Amygdala (tissue), 56 donors: ENCODE measurements at places on chromosomes 3 and 15.
A peak's percentile ranks its signal among the peaks of the same experiment; 100 is the strongest.

DNA sequence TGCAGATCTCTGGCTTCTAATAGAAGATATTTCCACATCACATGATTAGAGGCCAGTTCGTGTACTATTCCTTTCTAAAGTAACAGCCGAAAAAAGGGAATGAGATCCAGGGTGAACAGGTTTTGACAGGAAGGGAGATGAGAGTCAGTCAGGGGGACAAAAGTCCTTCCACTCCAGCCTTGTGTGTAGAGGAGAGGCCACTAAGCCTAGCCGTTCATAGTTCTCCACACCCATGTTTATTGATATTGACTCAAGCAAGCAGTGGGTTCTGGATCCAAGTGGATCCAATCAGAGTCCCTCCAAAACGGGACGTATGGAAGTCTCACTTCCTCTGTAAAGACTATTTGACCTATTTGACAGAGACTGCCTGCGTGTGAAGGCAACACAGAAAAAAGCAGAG, 80.4 kb upstream of the LRIG1 start:
- no peak for DNase-seq

DNA sequence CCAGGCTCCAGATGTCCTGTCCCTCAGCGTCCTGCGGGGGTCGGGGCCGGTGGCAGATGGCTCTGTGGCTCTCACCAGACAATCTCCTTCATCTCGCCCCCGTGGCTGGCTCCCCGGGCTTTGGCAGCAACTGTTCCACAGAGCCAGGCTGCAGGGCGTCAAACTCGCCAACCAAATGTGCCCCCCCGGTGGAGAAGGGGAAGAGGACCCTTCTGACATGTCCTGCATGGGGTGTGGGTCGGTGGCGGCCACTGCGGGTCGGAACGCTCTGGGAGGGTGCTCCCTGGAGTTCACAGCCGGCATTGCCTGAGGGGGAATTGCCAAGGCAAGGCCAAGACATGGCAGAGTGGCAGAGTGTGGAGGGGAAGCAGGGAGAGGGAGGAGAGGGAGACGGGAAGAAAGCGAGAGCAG, 36.0 kb downstream of the BDH1 start:
- DNase-seq, result no peak

DNA sequence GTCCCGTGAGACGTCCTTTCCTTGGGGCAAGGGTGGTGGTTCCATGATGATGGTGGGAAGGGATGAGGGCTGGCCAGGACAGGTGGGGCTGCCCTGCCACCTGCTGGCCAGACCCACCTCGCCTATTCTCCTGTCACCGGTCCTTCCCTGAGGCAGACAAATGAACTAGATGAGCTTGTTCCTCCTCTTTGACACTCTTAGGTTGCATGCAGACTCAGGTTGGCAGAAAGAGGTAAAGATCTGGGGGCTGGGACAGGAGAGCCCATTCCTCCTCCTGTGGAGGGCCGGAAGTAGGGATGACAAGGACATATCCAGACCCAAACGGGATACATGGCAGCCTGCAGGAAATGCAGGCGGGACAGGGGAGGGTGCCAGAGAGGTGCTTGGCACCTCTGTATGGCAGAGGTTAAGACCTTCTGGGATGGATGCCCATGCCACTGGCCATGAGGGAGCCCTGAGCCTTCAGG, 38.6 kb downstream of the ACSBG1 start:
- DNase-seq, result no peak

- peak; percentile 92 for DNase-seq
Measured at GRCh38 chr3:69385723-69386555, at the start of gene FRMD4B. FRMD4B (minus strand) TSS chr3:69386088; CDS start chr3:69385989, 99 bp downstream.

GRCh38 chr15:78752492-78753358, 58.5 kb downstream of the ADAMTS7 start:
- no peak for DNase-seq

GRCh38 chr3:43759297-43759782, 68.6 kb downstream of the ABHD5 start:
- no peak for DNase-seq

DNA sequence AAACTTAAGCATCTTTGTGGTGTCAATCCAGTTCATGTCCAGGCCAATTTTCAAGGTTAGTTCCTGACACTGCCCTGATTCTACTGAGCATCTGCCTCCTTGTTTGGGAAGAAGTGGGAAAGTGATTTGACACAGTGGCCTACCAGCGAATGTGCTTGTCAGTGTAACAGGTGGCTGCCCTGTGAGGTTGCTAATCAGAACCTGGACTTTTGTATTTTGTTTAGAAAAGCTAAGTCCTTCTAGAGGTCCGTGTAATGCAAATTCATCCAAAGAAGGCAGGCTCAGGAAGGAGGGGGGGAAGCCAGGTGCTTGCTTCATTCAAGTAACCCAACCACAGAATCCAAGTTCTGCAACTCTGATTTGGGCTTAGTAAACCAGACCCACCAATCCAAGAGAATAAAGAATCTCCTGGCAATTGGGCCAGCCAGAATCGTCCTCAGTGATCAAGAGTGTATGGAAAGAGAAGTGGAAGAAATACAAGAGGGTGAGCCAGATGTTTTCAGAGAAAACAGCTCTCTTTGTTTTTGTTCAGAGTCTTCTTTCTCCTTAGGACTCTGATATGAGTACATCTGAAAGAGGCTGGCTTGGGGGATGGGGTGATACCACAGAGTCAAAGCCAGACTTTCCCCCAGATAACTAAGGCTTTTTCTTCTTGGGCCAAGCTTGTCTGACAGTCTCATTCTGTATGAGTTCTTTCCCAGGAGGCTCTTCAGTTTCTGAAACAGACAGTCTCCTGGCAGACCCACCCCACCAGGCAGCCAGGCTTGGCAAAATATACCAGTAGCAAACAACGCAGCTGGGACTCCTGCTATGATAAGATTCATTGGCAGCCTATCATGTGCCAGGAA, 508.9 kb upstream of the TBL1XR1 start:
- no peak for DNase-seq

DNA sequence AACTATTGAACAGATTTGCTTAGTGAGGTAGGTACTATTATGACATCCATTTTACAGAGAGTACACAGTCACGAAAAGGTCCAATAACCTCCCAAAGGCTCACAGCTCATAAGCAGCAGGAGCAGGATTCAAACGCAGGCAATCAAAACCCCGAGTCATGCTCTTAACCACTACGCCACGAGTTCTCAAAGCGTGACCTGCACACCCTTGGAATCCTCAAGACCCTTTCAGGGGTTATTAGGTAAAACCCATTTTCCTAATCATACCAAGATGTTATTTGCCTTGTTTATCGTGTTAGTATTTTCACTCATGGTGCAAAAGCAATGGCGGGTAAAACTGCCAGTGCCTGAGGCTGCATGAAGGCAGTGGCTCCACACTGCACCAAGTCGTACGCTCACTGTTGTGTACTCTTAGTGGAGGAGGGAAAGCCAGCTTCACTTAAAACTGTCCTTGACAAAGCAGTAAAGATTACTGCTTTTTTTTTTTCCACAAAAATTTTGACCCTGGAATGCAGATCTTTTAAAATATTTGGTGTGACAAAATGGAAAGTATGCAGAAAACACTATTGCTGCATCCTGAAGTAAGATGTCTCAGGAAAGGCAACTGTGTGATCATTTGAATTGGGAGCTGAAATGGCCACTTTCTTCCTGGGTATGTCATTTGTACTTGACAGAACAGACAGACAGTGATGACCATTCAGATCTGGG, 96.1 kb downstream of the IGF2BP2 start:
- no peak for DNase-seq

DNA sequence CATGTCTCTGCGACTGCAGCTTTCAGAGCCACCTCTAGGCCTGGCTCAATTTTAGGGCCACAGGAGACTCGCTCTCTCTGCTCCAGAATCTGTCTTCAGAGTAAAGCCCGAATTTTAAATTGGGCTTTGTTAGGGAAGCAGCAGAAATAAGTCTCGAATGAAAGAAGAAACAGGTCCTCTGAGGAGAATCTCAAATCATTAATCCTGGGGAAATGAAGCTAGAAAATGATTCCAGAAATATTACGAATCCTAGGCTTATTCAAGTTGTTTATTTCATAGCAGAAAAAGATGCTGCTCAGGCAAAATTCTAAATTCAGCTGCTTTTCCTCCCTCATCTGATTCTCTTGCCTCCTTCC, 114.2 kb upstream of the THBS1 start:
- DNase-seq, result no peak

- no peak for DNase-seq
Measured at GRCh38 chr3:192063570-192063969, 602.6 kb downstream of the PYDC2 start.

DNA sequence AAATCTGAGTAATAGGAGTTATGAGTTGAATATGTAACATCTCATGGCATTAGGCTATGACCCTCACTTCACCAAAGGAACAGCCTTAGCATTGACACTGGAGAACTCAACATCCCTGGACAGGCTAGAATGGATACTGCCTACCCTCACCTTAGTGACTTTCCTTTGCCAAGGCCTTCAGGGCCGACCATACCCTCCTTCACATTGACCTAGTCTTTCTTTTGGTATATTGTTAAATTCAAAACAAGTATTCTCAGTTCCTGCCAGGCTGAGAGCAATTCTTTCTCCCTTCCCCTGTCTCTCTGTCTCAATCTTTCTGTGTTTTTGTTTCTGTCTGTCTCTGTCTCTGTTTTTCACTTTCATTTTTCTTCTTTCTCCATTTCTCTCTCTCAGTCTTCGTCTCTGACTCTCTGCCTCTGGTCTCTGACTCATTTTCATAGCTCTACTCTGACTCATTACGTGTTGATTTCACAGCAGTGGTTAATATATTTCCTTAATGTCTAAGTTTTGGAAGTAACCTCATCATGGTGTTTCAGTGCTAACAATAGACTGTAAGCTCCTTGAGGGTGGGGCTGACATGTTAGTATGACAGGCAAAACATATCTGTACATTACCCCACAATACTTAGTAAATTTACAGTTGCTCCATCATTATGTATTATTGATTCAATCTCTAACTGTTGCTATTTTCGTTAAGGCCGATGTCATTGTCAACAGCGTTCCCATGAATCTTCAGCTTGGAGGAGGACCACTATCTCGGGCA, 32.5 kb downstream of the PARP15 start:
- DNase-seq, result no peak

GRCh38 chr3:56885453-56885852, 83.7 kb upstream of the ARHGEF3 start:
- DNase-seq, result no peak

GRCh38 chr3:58190291-58190690, 20.5 kb downstream of the DNASE1L3 start:
- no peak for DNase-seq

GRCh38 chr15:38069511-38070011, 135.1 kb downstream of the TMCO5A start:
- DNase-seq, result no peak

- no peak for DNase-seq
Measured at GRCh38 chr3:161050935-161051334, 54.2 kb downstream of the B3GALNT1 start.

DNA sequence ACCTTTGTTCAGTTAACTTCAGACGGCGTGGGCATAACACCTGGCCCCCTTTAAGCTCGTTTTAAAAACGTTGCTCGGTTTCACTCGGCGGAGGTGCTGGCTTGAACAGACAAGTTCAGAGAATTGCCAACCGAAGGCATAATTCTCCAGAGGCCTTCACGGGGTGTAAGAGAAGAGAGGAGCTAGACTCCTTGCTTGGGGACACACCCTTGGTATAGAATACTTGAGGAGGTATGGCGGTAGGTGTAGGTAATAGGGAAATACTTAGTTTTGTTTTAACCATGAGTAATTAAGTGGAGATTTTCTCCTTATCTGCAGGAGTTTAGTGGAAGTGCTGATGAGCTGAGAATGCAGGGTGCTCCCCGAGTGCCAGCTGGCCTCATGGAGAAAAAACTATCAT, 921 bp downstream of the FBXL2 start:
- DNase-seq, result peak; percentile 3

GRCh38 chr15:99677540-99678134, 55.6 kb downstream of the LYSMD4 start:
- no peak for DNase-seq

GRCh38 chr15:39919748-39920509, at the start of gene GPR176:
GPR176 (minus strand) TSS chr15:39920266; CDS start chr15:39920026, 240 bp downstream.
- DNase-seq, result peak; percentile 29

DNA sequence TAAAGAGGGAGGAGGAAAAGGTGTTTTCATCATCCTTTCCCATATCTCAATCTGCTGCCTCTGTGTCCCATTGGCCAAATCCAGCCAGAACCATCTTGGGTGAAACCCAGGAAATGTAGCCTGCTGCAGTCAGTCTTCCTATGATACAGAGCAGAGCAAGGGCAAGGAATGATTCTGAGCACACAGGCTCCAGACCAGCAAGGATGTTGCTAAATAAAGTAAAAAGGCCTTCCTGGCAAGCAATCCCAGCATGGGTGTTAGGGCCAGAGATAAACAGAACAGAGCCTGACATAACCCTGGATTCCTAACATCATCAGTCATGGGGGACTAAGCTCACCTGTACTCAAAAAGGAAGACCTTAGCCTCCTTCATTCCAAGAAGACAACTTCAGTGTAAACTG, 90.7 kb upstream of the AGTR1 start:
- no peak for DNase-seq

GRCh38 chr3:23254282-23254681, 51.2 kb downstream of the UBE2E2 start:
- no peak for DNase-seq

DNA sequence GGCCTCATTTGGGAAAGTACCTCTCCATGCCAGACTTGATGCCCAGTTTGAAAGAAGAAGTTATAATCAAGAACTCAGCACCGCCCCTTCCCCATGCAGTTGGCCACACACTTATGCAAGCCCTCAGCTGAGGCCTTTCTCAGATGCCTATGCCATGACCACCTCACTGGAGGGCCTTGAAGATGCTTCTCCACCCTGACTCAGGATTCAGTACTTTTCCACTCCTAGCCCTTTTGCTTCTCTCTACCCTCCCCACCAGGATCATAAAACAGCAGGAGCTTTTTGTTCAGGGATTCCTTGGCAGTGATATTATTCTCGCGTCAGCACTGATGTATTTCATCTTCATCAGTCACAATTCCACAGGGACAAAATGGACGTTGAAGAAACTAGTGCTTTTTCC, 313.5 kb downstream of the PYDC2 start:
- DNase-seq, result no peak

GRCh38 chr3:111595232-111595631, at the start of gene ZBED2:
ZBED2 (minus strand) TSS chr3:111595346; CDS start chr3:111594201, 1,145 bp downstream.
- DNase-seq, result no peak

DNA sequence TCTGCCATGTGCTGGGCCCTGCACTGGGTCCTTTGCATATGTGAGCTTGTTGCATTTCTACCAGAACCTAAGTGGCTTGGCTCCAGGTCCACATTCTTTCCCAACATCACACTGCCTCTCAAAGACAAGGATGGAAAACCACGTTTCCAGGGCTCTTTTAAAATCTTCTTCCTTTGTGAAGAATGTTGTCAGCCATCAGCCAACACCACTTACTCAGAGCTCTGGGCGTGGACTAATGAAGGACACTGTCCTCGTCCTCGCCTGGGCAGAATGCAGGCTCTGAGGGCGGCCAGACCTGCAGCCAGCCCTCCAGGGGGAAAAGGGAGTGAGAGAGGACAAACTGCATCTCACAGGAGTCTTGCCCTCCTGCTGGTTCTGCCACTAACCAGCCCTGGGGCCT, 49.7 kb downstream of the MAGEF1 start:
- DNase-seq, result no peak

- no peak for DNase-seq
Measured at GRCh38 chr3:189160519-189161309, 11.1 kb upstream of the TPRG1 start.

GRCh38 chr3:119856695-119857094, 74.8 kb downstream of the NR1I2 start:
- no peak for DNase-seq

GRCh38 chr15:79132361-79132760, 41.8 kb upstream of the RASGRF1 start:
- no peak for DNase-seq
